ENCODE measurements at places on chromosomes 13 and 19. TPM values are rescaled to one million over a fixed set of nuclear protein-coding genes. Genes with fewer than 3 reads are reported as not detected.
A peak's percentile ranks its signal among the peaks of the same experiment; 100 is the strongest.

Gene CLIP3
- total RNA-seq: 0.98 TPM

Gene FPR2
- total RNA-seq: not detected

Gene SLAIN1
- 36.4 TPM for total RNA-seq

GRCh38 chr19:4089400-4089908 is 22.8 kb upstream of the ZBTB7A start:
- peak; percentile 78 for DNase-seq

DNA sequence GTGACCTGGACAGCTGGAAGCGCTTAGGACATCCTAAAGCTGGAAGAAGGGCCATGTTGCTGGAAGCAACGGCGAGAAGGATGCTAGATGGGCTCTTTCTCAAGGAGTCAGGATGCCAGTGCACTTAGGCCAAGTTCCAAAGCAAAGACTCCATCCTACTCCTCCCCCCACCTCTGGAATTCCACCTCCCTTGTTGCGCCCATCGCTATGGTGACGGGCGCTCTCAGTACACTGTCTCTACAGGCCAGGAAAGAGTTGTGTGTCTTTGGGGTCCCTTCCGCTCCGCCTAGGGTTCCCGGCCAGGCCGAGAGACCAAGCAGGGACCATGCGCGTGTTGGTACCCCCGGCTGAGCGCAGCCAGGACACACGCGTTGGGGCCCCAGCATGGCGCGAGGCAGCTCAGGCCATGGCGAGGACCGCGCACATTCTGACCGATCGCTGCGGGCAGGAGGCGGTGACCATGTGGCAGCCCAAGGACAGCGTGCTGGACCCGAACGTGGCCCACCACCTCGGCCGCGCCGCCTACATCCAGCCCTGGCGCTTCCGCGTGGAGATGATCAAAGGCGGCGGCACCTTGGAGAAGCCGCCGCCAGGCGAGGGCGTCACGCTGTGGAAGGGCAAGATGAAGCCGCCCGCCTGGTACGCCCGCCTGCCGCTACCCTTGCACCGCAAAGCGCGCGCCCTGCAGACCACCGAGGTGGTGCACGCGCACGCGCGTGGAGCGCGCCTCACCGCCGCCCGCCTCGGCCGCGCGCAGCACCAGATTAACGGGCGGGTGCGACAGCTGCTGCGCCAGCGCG is 31.0 kb upstream of the SLC1A6 start:
- no peak for DNase-seq

DNA sequence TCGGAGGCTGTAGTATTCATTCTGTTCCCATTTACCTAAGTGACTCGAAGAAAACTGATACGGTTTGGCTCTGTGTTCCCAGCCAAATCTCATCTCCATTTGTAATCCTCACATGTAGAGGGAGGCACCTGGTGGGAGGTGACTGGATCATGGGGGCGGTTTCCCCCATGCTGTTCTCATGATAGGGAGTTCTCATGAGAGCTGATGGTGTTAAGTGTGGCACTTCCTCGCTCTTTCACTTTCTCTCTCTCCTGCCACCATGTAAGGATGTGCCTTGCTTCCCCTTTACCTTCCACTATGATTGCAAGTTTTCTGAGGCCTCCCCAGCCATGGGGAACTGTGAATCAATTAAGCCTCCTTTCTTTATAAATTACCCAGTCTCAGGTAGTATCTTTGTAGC is 23.5 kb downstream of the SLAIN1 start:
- no peak for DNase-seq

DNA sequence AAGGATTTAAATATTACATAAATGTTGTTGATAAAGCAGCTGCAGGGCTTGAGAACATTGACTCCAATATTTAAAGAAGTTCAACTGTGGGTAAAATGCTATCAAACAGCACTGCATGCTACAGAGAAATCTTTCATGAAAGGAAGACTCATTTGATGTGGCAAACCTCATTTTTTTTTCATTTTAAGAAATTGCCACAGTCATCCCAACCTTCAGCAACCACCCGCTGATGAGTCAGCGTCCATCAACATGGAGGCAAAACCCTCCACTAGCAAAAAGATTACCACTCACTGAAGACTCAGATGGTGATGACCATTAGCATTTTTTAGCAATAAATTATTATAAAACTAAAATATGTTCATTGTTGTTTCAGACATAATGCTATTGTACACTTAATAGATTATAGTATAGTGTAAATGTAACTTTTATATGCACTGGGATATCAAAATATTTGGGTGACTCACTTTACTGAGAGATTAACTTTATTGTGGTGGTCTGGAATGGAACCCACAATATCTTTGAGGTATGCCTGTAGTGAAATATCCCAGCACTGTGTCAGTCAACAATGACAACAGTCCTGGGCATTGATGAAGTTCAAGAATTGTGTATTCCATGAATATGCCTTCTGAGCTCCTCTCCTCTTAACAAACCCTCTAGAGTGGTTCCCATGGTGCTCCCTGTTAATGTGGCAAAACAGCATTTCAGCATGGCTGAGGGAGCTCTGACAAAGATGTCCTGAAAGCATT is 52.4 kb upstream of the SOX21 start:
- no peak for DNase-seq

GRCh38 chr13:33050161-33050560 is 33.9 kb downstream of the KL start:
- no peak for DNase-seq

Measured in CD8-positive, alpha-beta T cell (primary cell).